ENCODE measurements at places on chromosomes 12 and 14.

- DNase-seq: no peak
Measured at GRCh38 chr12:31819427-31819826, 90.6 kb upstream of the AMN1 start.

- peak; percentile 20 for DNase-seq
Measured at GRCh38 chr12:95623554-95624170, 72.4 kb upstream of the USP44 start.

- no peak for DNase-seq
Measured at GRCh38 chr12:114445401-114446323, 39.7 kb upstream of the TBX5 start.

GRCh38 chr12:69042970-69043369 is 110.0 kb upstream of the CPM start:
- no peak for DNase-seq

DNA sequence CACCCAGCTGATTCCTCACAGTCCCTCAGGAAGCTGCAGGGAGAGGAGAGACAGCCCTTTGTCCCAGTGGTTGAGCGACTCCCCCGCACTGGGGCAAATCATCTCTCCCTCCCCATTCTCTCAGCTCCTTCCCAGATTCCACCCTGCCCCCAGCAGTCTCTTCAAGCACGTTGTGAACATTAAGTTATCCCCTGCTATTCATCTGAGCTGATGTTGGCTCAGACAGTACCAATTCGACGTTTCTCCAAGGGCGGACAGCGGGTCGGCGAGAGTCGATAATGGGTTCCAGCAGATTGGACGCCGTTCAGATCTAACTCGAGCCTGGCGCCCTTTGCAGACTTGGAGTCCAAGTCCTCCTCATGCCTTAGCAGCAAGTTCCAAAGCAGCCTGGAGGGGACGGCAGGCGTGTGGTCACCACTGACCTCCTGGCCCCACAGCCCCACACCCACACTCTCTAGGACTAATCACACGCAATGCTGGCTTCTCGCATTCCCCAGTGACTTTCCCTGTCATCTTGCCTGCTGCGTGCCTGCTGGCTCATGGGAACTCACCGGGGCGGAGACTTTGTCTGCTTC is 245.9 kb downstream of the CHST11 start:
- no peak for DNase-seq

GRCh38 chr14:104199266-104199895 is 61.0 kb downstream of the KIF26A start:
- DNase-seq: no peak

GRCh38 chr12:34398706-34399630 is 376.7 kb downstream of the ALG10 start:
- no peak for DNase-seq

GRCh38 chr14:85241022-85241855 is 288.7 kb upstream of the FLRT2 start:
- no peak for DNase-seq

DNA sequence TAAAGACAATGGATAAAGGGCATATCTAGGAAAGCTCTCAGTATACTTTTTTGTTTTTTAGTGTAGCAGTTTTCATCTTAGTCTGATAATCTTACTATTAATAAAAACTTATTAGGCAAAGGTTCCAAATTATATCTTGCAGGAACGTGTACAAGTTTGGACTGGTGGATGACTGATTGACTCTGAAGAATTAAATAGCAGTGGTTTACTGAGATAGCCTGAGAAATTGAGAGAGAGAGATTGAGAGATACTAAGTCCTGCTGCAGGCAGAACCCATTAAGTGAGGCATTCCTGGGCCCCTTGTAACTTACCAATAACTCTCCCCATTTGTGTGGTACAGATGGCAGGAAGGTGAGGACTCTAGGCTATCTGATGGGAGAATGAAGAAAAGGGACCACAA is 80.2 kb upstream of the SLC38A2 start:
- DNase-seq: no peak

GRCh38 chr12:43848226-43848507 is 12.3 kb downstream of the TMEM117 start:
- no peak for DNase-seq

DNA sequence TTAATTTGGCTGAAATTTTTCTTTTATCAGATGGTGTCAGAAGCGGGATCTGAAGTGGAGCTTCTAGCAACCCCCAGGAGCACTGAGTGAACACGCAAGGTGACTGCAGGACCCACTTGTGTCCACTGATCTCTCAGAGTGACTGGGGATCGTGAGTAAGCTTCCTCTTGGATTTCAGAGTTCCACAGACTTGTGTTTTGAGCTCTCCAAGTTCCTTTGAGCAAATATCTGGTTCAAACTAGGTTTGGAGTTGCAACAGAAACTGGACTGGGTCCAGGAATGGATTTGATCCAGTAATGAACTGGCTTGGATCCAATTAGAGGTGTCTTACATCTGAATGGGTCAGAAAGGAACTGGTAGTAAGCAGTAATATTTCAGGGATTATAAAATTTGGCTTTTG is 24.7 kb upstream of the B4GALNT1 start:
- DNase-seq: no peak

DNA sequence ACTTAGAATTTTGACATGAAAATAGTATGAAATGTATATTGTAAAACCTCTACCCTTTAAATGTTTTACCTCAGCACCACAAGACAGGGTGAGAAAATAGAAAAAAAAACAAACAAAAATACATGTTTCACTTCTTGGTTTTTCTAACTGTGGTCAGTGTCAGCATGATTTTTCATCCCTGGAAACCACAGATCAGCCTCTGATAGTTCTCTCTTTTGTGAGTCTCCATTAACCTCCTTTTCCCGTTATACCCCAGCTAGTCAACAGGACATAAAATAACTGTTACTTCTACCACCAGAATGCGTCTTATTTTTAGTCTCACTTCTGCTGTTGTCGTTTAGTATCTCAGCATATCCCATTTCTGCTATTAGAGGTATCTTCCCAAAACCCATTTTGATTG is 48.3 kb upstream of the KCNMB4 start:
- peak; percentile 76 for DNase-seq

GRCh38 chr14:30678926-30679431 is 56.9 kb downstream of the SCFD1 start:
- DNase-seq: no peak

GRCh38 chr14:101704140-101704539 is 57.4 kb upstream of the PPP2R5C start:
- DNase-seq: no peak

DNA sequence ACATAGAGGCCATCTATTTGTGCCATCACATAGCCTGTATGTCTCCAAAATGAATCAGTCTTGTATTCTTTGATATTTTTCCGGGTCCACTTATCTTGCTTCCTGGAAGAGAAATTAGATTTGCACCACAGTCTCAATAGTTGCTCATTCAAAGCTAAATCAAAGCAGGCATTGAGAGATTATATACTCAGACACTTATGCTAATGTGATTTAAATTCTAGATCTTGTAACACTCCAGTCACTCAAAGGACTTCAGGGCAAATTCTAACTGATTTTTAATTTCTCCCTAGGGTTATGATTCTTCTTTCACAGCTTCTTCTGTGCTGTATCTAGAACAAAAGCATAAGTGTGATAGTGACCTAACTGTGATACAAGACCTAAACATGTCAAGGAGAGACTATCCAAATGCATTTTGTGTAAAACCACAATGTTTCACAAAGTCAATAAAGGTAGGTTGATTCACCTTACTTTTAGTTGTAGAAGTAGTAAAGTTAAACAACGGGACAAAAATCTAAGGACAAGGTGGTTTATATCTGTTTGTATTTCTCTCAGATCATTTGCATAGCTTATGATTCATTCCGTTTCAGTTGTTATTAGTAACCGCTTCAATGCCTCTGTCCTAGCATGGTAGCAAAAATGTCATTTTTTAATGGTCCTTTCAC is 26.8 kb downstream of the PLBD1 start:
- DNase-seq: no peak

DNA sequence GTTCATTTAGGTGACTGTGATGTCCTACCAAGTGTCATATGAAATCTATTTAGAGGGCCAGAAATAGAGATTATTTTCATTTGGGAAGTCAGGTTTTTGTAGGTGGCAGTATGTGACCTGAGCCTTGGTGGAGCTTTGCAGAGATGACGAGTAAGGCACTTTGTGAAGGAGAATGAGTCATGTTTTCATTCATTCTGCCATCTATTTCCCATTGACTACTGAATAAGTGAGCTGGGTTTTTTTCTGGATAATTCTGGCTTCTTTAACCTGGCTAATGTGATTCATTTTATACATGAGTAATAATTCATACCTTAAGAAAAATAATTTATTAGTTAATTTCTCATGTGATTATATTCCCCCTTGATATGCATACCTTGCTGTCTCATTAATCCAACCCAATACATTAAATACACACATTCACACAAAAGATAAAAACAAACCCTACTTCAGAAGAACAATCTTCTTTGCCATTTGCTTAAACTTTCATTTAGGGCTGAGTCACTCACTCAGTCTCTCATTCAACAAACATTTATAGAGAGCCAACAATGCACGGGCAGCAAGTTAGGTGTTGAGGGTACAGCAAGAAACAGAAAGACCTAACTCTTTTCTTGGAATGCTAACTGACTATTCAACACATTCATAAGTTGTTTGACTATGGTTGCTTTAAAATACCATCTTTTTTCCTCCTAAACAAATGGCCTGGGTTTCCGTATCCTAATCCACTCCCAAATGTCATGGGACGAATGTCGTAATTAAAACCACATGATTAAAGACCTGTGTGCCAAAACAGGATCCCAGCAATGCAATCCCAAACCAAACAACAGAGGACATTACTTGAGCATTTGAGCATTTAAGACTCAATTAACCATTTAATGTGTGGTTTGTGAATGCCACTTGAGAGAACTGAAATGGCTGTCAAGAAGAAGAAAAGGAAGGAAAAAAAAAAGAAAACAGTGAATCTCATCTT is 78.0 kb downstream of the KITLG start:
- no peak for DNase-seq

DNA sequence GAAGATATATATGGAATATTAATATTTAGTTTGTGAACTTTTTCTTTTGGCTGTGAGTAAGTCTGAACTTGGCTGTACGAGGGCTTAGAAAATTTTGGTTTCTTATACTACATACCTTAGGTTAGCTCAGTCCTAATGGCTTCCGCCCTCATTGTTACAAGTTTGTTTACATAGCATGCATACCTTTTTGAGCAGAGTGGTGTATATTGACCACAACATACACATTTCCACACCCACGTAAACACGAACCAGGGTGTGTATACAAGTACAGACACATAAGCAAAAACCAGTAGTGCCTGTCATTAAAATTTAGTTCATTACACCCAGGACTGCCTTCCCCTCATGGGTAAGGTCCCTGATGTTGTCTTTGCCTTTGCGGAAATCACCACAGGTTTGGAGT is 230.2 kb upstream of the RGS6 start:
- no peak for DNase-seq

- DNase-seq: no peak
Measured at GRCh38 chr12:127360580-127360979, 906.4 kb upstream of the TMEM132C start.

DNA sequence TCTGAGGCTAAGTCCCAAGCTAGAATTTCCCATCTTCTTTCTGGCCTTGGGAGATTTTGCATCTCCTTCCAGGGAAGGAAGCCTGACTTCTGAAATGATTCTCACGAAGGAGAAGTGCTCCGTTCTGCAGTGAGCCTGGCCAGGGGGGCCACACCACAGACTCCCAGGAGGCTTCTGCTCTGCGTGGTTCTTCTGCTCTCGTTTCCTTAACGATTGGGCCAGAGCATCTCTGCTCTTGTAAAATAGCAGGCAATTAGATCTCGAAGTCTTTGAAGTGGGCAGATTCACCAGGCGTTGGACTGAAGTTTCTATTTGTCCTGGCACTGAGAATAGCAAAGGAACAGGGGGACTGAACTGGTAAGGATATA is 6.7 kb upstream of the BATF start:
- no peak for DNase-seq

All from pons (tissue), 1 donor.